ENCODE measurements at places on chromosomes 3 and 15. TPM values are rescaled to one million over a fixed set of nuclear protein-coding genes. Genes with fewer than 3 reads are reported as not detected.

The ST8SIA2 gene
- total RNA-seq = not detected

DNA sequence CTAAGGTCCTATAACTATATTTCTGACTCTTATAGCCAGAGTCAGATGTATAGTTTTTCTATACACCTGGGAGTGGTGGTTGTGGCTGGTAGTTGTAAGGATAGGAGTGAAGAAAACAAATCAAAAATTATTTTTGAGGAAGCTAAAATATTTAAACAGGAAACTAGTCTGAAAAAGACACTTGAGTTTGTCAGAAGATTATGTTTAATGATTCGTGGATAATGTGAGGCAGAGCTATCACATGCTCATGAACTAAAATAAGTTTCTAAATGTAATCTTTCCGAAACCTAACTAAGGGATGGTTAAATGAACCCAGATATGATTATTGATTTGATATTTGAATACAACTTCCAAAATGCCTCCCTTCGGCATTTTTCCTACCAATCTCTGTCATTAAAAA lies 30.4 kb downstream of the GABRR3 start:
- H3K4me1 ChIP-seq = peaks cover 48% of the 10 kb centered on the region
- no peaks in the 10 kb centered on the region for H3K27me3 ChIP-seq
- H3K27ac ChIP-seq = no peak overlapping the region

The CX3CR1 gene
- 0.21 TPM for total RNA-seq

The ATP13A4 gene
- 2.1 TPM for total RNA-seq

DNA sequence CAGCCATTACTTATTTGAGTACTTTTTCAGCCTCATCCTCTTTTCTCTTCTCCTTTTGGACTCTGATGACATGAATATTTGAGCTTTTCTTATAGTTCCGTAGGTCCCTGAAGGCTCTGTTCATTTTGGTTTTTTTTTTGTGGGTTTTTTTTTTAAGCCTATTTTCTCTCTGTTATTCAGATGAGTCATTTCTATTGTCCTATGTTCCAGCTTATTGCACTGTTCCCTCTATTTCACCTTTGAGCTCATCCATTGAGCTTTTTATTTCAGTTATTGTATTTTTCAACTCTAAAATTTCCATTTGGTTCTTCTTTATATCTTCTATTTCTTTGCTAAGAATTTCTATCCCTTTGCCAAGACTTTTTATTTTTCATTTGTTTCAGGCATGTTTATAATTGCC lies 7.2 kb upstream of the MGLL start:
- no peak overlapping the region for H3K27ac ChIP-seq
- DNase-seq = no peak
- H3K27me3 ChIP-seq = peaks cover 18% of the 10 kb centered on the region
- no peak overlapping the region for H3K4me3 ChIP-seq
- peaks cover 2% of the 10 kb centered on the region for H3K4me1 ChIP-seq
- H3K36me3 ChIP-seq = no peaks in the 10 kb centered on the region

GRCh38 chr15:39581793-39582285 lies 960 bp downstream of the THBS1 start:
- H3K36me3 ChIP-seq = no peaks in the 10 kb centered on the region
- H3K27me3 ChIP-seq = peaks cover 54% of the 10 kb centered on the region
- peak overlapping the region; percentile 65 for H3K4me3 ChIP-seq
- no peak overlapping the region for H3K27ac ChIP-seq
- DNase-seq = no peak

DNA sequence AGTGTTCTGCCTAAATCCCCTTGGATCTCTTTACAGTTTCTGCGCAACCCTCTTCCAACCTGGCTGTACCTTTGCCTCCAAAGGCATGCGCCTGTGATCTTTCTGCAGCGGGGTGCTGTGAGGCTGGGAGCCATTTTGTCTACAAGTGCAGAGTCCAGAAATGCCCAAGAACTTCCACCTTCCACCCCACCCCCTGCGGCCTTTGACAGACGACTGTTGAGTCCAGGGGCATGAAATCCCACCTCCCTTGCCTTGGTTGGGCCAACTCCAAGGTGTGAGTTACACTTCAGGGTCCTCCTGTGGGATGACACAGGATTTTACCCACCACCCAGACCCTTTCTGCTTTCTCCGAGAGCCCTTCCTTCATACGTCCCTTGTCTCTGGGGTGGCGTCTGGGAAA lies 24.1 kb downstream of the HRH1 start:
- no peak overlapping the region for H3K4me3 ChIP-seq
- peaks cover 2% of the 10 kb centered on the region for H3K27me3 ChIP-seq
- H3K4me1 ChIP-seq = no peaks in the 10 kb centered on the region

The SLC12A1 gene
- not detected for total RNA-seq

The TRPM1 gene
- total RNA-seq = not detected

The SMAD6 gene
- 0.40 TPM for total RNA-seq

DNA sequence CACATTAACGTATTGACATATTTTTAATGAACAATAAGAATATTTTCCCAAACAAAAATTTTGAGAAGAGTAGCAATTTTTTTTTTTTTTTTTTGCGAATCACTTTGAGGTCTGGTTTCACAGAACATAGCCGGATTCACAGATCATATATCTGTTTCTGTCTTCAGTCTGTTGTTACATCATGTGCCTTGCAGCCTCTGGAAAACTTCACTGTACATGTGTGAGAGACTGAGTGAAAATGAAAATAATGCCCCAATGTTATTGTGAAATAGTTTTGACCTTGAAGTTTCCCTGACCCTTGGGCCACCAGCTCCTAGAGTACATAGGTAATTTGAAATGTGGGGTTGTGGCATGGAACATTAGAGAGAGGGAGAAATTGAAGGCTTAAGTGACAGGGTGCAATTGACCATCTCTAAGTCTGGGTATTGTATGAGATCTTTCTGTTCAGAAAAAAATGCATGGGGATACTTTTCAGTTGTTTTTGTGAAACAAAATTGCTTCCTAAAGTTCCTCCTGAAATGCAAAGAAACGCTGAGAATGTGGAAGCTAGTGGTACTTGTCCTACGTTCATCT lies 14.0 kb downstream of the ITPR1 start:
- DNase-seq = no peak
- H3K27me3 ChIP-seq = no peaks in the 10 kb centered on the region
- H3K4me3 ChIP-seq = no peak overlapping the region
- H3K4me1 ChIP-seq = peaks cover 52% of the 10 kb centered on the region

The CRYGS gene
- total RNA-seq = 4.4 TPM

The ZPLD1 gene
- total RNA-seq = not detected

GRCh38 chr3:33385423-33385822 lies 54.8 kb downstream of the UBP1 start:
- no peaks in the 10 kb centered on the region for H3K27me3 ChIP-seq
- H3K27ac ChIP-seq = peak overlapping the region; percentile 51
- H3K36me3 ChIP-seq = peaks cover 34% of the 10 kb centered on the region
- no peak overlapping the region for H3K4me3 ChIP-seq
- peak; percentile 83 for DNase-seq
- H3K4me1 ChIP-seq = peaks cover 22% of the 10 kb centered on the region

DNA sequence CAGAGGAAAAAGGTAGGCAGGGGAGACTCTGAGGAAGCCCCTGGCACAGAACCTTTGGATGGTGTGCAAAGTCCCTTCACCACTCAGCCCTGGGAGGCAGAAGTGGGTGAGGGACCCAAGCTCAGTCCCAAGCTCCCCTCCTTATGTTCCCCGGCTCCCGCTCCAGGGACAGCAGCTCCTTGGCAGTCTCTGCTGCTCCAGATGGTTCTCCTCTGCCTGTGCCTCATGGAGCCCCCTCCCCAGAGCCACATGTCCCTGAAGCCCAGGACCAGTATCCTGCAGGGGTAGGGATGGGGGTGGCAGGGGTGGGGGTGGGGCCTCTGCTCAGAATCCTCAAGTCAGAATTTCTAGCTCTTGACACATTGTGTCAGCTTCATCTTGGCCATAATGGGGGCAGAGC lies 8.0 kb upstream of the CAMKV start:
- H3K27ac ChIP-seq = no peak overlapping the region
- no peak for DNase-seq
- peaks cover 2% of the 10 kb centered on the region for H3K27me3 ChIP-seq
- H3K4me3 ChIP-seq = no peak overlapping the region
- no peaks in the 10 kb centered on the region for H3K36me3 ChIP-seq

- H3K4me1 ChIP-seq = peaks cover 7% of the 10 kb centered on the region
- DNase-seq = no peak
- H3K36me3 ChIP-seq = no peaks in the 10 kb centered on the region
- no peak overlapping the region for H3K27ac ChIP-seq
- no peaks in the 10 kb centered on the region for H3K27me3 ChIP-seq
These were observed 57.2 kb downstream of the MESD start for GRCh38 chr15:80932513-80932815.

The GABRG3 gene
- total RNA-seq = not detected

DNA sequence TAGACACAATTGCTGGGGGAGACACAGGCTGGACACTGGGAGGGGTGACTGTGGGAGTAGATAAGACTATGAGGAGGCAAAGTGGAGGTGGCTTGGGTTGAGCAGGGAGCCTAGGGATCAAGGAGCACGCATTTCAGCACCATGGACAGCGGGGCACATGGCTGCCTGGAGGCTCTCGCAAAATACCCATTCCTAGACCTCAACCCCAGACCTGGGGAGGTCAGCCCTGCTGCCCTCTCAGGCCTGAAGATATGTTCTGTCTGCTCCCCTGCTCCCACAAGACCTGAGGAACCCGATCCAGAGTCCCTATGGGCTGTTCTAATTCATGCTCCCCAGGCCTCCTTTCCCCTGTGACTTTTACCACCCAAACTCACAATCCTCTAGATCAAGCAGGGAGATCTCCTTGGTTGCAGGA lies 16.0 kb upstream of the CPEB1 start:
- peak; percentile 88 for DNase-seq
- H3K36me3 ChIP-seq = no peaks in the 10 kb centered on the region
- no peak overlapping the region for H3K27ac ChIP-seq
- no peaks in the 10 kb centered on the region for H3K4me1 ChIP-seq

The LOXL1 gene
- 0.49 TPM for total RNA-seq

DNA sequence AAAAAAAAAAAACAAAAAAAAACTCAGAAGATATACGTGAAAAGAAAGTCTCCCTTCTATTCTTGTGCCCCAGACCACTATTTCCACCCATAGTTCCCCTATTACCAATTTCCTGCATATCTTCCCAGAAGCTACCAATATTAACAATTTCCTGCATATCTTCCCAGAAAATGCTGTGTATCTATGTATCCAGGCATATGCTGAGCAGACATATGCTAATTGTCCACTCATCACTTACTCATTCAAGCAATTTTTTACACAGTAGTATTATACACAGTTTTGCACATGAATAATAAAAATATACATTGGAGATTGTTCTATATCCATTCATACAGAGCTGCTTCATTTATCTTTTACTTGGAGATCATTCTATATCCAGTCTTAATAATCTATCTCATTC lies 12.6 kb upstream of the SLMAP start:
- H3K4me3 ChIP-seq = no peak overlapping the region
- H3K4me1 ChIP-seq = no peaks in the 10 kb centered on the region
- H3K36me3 ChIP-seq = no peaks in the 10 kb centered on the region
- H3K27me3 ChIP-seq = peaks cover 3% of the 10 kb centered on the region

DNA sequence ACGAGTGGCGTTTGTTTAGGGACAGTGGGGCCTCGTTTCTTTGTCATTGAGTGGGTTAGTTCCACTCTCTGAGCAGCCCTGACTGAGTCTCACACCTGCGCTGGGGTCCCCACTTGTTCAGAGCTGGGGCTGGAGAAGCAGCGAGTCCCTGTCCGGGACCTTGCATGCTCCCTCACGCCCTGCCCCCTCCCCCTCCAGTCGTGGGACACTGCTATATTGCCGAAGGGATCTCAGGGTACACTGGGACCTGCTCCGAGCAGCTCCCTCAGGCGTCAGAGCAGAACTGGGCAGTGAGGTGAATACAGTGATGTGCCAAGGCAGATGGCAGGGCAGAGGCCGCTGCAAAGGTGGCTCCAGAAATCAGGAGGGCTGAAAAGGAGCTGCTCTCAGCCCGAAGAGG lies 59.9 kb upstream of the KLF13 start:
- peaks cover 88% of the 10 kb centered on the region for H3K4me1 ChIP-seq
- peak overlapping the region; percentile 78 for H3K27ac ChIP-seq

DNA sequence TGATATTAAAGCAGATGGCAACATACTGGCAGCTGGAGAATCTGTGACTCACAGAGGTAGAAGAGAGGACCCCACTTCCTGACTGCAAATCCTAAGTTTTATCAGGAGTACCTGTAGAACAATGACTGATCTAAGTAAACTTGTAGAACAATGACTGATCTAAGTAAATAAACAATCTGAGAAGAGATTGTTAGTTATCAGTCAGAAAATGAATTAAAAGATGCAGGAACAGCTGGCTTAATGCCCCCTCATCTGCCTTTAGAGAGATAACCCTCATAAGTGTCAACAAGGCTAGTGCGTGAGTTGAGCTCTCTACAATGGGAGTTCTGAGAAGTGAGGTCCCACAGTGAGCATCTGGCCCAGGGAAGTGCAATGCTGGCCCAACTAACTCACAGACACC lies 14.6 kb downstream of the ACAD11 start:
- H3K27me3 ChIP-seq = no peaks in the 10 kb centered on the region
- peaks cover 5% of the 10 kb centered on the region for H3K36me3 ChIP-seq
- H3K4me3 ChIP-seq = no peak overlapping the region
- no peak for DNase-seq
- H3K27ac ChIP-seq = no peak overlapping the region

The ABTB1 gene
- 8.0 TPM for total RNA-seq

DNA sequence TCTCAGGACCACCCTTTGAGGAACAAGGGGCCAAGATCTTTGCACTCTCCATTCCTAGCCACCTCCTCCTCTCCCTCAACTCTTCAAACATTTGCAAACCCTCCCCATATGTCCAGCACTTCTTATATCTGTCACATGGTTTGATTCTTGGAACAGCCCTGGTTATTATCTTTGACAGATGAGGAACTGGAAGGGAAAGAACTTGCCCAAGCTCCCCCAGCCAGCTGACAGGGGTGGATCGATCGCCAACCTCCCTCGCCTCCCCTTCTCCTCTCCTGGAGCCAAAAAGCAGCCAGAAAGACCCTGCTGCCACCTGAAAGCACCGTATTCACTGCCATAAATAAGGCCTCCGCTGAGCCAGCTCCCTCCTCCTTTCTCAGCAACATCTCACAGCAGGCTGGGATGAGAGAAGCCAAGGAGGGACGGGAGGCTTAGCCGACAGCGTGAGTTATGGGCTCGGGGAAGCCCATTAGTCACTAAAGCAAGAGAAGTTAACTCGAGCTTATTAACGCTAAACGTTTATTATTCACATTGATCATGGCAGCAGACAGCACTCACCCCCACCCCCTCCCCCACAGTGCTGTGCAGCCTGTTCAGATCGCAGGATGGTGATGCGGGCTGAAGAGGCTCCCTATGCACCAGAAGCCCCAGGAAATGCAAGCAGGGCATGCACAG lies 22.2 kb upstream of the FGD5 start:
- no peaks in the 10 kb centered on the region for H3K36me3 ChIP-seq
- H3K27ac ChIP-seq = no peak overlapping the region
- no peak for DNase-seq
- no peaks in the 10 kb centered on the region for H3K4me1 ChIP-seq
- no peak overlapping the region for H3K4me3 ChIP-seq

DNA sequence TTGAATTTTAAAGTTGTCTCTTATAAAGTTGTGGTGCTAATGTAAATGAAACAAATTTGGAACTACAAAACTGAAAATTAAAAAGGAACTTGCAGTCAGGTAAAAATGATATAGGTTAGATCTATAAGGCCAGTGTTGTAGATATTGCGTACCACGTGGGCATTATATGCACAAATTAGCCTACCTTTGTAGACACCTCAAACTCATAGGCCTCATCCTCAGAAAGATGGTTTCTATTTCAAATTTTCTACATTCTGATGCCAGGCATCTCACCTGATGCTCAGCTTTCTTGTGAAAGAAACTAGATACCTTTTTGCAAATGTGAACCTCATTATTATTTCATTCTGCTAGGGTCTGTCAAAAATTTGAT lies 25.6 kb downstream of the TMEM207 start:
- no peak for DNase-seq
- no peak overlapping the region for H3K27ac ChIP-seq
- H3K36me3 ChIP-seq = no peaks in the 10 kb centered on the region
- H3K27me3 ChIP-seq = peaks cover 5% of the 10 kb centered on the region
